GM03348 (cell line): ENCODE measurements at places on chromosomes 7 and 10.
A peak's percentile ranks its signal among the peaks of the same experiment; 100 is the strongest.

DNA sequence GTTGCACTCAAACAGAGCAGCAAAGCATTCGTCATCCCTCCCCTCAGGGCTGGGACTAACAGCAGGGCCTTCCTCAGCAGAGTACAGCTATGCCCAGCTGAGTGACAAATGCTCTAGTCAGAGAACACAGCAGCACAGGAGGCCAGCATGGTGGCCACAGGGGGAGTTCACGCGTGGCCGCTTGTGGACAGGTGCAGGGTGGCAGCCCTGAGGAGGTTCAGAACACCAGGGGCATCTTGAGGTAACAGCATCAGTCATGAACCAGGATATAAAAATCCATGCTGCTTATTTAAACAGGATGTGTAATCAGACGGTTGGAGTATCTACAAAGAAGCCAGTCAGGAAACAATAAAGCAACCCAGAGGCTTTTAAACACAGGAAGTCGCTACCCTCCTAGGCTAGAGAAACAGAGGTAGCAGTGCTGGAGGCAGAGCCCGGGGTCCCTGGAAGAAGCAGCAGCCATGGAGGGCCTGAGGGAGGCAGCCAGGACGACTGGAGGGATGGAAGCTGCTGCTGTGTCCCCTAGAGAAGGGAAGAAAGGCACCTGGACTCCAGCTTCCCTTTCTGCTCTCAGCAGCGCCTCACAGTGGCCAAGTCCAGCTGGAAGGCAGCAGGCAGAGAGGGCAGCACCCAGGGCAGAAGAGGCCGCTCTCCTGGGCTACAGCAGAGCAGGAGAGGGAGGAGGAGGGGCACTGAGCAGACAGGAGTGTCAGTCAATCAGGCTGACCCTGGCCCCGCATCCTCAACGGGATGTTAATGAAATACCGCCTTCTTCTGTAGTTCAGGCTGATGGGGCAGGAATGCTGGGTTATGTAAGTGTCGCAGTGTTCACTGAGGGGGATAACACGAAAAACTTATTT, 70.8 kb upstream of the UCN3 start:
- peak; percentile 69 for DNase-seq

- DNase-seq: no peak
These were observed 31.8 kb downstream of the KLRG2 start for GRCh38 chr7:139451638-139452037.

GRCh38 chr10:22702348-22702747, 12.0 kb downstream of the PIP4K2A start:
- no peak for DNase-seq

DNA sequence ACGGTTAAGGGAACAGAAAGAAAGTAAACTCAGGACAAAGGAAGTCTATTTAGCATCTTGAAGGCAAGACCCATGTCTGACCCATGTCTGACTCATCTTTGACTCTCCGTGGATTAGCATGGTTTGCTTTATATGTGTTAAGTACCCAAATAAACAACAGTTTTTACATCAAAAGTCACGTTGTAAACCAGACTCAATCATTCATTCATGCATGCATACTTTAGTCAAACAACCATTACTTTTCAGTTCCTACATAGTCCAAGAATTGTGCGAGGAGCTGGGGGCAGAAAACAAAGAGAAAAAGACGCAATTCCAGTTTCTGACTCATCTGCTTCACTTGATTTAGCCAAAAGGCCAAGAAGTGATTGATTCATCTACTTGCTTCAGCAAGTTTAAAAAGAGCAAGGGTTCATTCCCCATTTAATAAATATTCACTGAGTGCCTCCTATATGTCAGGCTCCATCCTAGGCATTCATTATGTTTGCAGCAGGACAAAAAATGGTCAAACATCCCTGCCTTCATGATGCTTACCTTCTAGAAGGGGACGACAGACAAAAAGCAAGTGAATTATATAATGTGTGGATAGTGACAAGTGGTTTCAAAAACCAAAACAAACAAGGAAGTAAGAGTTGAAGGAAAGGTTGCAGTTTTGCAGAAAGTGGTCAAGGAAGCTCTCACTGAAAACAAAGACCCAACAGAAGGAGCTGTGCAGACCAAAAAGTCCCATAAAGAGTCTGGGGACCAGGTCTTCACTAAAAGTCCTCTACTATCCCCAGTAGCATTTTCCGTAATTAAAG, 116.2 kb downstream of the FAM107B start:
- peak; percentile 40 for DNase-seq

DNA sequence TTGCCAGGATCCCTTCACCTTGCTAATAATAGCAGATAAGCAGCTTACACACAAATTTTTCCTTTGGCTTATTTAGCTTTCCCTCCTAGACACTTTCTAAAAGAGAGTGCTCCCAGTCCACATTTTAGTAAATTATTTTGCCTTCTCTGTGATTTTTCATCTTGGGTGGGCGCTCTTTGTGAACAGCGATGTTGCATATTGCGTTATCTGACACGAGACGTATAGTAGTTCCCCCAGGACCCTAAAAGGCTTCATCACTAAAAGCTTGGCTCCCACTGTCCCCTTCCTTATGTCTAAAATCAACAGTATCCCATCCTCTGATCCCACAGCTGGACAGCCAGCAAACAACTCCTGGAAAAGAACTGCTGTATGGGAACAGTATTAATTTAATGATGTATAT, 232.9 kb downstream of the DYNC1I1 start:
- DNase-seq: no peak

DNA sequence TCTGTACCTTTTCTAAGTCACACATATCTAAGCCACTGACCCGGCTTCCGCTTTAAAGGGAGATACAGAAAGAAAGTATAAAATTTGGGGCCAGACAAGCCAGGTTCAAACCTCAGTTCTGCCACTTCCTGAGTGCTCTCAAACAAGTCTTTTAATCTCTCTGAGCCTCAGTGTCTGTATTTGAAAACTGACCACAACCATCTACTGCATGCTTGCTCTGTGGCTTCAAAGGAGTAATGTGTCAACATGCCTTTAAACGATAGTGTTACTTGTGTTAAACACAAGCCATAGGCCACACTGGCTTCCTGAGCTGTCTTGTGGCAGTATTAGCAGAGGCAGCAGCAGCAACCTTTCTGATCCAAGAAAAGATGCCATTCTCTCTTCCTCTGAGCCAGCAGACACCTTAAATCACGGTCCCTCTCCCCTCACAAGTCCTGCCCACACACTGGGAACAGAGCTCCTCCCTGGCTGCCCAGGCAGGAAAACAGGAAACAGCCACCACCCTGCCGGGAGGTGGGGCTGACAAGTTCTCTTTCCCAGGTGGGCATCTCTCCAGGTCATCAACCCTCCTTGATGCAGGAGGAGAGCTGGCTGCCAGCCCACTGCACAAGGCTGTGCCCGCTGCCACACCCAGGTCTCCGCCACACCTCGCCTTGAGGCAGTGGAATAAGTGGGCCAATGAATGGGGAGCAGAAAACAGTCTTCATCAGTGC, 10.7 kb downstream of the HIP1 start:
- peak; percentile 47 for DNase-seq

DNA sequence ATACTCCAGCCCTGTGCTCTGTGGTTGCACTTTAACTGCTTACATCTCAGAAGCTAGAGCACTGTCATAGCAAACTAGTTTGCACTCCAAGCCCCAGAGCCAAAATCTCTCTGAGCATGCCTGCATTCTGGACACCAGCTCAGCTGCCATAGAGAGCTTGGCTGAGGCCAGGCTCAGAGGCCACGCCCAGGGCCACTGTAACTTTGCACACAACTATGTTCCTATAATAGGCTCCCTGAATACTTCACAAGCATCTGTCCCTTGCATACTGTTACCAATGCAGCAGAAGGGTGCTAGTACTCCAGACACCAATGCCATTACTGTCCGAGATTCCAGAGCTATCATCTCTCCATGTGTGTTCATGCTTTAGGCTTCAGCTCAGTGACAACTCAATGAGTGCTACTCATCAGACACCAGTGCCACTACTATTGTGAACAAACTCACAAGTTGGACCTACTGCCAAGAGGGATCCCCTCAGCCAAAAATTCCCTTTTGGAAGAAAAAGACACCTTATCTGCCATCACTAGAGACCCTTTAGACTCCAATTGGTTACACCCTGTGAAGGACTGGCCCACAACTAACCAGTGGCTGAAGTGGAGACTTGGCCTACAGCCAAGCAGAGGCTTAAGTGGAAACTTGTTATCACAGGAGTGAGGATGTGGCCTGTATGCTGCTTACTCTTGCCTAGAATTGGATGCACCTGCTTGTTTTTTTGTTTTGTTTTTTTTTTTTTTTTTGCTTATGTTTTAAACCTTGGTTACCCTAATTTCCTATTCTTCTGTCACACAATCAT, 211.6 kb upstream of the MAGI2 start:
- no peak for DNase-seq

DNA sequence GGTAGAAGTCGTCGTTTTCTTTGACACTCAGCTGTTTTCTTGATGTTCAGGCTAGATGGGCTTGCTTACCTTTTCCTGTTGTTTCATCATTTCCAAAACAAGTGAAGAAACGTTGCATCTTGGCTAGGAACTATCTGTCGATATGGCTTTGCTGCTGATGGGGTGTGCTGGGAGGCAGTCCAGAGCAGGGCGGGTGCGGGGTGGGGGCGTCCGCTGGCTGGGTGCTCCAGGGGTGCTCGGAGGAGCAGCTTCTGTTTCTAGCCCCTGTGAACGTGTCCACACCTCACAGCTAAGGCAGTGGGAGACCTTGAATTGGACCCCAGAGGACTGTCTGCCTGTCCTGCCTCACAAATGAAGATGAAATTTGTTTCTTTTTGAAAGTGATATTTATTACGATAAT, 7.6 kb upstream of the SUN1 start:
- DNase-seq: peak; percentile 37

DNA sequence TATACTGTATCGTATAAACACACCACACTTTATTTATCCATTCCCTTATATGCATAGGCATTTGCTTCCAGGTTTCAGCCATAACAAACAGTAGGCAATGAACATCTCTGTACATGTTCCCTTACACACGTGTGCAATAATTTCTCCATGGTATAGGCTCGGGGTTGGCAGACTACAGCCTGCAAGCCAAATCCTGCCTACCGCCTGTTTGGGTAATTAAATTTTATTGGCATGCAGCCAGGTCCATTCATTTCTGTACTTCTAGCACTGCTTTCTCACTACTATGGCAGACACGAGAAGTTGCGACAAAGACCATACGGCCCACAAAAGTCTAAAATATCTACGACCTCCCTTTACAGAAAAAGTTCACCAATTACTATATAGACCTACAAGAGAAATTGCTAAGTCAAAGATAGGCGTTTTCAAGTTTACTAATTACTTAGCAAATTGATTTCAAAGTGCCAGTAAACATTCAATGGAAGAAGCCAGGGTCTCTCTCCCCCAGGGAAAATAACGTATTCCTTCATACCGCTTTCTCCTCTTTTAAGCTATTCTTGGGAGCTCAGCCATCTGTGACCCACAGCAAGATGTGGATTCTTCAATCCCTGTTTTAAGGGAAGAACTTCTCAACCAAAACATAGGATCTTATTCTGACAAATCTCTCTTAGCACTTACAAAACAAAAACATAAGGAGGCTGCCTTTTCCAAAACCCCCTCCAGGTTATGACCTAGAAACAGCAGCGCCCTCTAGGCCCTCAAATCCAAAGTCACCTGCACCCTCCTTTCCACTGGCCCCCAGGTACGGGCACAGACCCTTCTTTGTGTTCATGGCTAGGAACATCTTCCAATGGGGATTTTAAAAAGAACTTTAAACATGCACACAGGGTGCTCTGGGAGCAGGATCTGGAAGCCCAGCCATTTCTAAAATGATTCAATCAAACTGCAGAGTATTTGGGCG, 100.5 kb downstream of the FGFR2 start:
- no peak for DNase-seq

- DNase-seq: peak; percentile 44
These were observed 341 bp downstream of the GOT1 start for GRCh38 chr10:99430116-99430450.
